ENCODE measurements at places on chromosomes 4 and X.
A peak's percentile ranks its signal among the peaks of the same experiment; 100 is the strongest.

- no peak for DNase-seq
These were observed 67.6 kb downstream of the PPP2R2C start for GRCh38 chr4:6404611-6405396.

- no peak for DNase-seq
These were observed 997.4 kb downstream of the RAPGEF2 start for GRCh38 chr4:160100316-160100715.

DNA sequence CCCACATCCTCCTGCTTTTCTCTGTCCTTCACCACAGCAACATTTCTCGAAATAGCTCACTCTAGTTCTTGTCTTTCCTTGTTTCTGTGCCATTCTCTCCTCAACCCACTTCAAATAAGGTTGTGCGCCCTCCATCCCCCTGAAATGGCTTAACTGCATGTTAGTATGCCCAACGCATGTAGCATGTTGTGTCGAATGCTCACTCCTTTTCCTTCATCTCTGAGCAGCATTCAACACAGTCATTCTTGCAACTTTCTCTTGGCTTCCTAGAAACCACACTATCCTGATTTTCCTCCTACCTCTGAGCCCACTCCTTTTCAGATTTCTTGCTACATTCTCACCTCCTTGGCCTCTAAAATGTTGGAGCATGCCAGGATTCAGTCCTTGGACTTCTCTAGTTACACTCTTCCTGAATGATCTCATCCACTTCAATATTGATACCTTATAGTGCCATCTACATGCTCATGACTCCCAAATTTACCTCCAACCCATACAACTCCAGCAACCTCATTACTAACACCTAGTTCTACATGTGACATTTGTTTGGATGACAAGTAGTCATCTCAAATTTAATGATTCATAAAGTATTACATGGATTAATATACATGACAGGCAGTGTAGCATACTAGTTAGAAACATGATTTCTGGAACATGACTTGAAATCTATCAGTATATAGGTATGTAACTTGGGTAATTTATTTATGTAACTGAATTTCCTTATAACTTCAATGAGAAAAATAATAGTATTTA lies 22.3 kb downstream of the RBMX start:
- no peak for DNase-seq

DNA sequence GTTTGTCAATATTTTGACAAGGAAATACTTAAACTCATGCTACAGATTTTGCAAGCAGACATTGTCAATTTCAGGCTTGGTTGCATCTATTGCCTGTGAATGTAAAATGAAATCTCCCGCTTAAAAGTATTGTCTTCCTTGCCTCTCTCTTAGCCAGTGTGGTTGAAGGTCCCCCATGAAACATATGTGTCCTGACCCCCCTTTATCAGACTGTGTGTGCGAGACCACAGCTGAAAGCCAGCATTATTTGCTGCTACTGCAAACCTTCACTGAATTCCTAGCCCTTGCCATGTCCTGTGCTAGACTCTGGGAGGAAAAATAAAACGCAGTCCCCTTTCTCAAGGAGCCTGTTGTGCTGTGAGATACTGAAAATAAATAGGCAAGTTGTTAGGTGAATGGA lies 16.6 kb upstream of the CLNK start:
- no peak for DNase-seq

GRCh38 chrX:78545233-78545632 lies 113.9 kb downstream of the RTL3 start:
- no peak for DNase-seq

DNA sequence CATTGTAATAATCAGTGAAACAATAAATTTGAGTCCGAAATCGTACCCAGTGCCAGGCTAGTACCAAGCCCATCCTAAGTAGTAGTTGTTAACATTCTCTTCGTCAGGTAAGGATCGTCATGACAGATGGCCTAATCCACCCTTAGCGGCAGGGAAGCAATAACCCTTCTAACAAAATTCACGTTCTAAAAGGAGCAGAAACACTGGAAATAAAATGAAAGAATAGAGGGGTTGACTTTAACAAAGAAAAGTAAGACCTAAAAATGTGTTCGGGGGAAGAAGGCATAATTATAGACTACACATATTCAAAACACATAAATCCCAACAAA lies 142.7 kb downstream of the CPEB2 start:
- DNase-seq: no peak

- DNase-seq: peak; percentile 73
These were observed 66.0 kb upstream of the C4orf54 start for GRCh38 chr4:99723612-99724011.

- DNase-seq: no peak
These were observed 12.9 kb downstream of the CCDC22 start for GRCh38 chrX:49247916-49248811.

GRCh38 chr4:153468587-153468986 lies 2.4 kb downstream of the TMEM131L start:
- no peak for DNase-seq

DNA sequence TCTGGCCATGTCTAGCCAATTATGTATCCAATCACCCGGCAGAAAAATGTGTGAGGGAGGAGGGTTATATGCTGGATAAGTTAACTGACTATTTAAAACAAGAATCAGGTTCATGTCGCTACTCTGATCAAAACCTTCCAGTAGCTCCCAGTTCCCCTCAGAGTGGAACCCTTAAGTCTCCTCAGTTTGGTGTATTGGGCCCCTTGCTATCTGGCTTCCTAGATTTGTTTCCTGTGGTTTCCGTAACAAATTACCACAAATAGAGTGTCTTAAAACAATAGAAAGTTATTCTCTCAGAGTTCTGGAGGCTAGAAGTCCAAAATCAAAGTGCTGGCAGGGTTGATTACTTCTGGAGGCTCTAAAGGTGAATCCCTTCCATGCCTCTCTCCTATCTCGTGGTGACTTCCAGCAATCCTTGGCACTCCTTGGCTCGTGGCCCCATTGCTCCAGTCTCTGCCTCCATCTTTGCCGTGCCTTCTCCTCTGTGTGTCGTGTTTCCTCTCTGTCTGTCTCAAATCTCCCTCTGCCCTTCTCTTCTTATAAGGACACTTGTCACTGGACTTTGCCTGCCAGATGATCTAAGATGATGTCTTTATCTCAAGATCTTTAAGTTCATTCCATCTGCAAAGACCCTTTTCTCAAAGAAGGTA lies 10.5 kb upstream of the ENPP6 start:
- no peak for DNase-seq

- DNase-seq: no peak
These were observed 324.7 kb downstream of the LDB2 start for GRCh38 chr4:16573739-16574138.

DNA sequence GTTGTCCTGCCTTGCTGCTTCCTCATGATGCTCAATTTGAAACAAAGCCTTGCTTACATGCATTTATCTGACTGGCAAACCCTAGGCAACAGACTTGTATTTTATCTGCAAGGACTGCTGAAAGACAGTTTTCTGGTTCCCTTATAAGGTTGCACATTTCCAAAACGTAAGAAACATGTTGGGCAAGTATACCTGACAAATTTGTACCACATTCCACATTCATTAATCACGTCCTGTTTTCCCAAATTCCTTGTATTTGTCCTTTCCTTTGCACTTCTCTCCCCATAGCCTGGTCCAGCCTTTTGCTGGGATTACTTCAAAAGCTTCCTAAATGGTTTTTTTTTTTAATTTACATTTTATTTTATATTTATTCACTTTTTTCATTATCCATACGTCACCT lies 310.1 kb downstream of the PPP3CA start:
- no peak for DNase-seq

GRCh38 chrX:103197721-103198306 lies 17.1 kb upstream of the BEX4 start:
- no peak for DNase-seq

DNA sequence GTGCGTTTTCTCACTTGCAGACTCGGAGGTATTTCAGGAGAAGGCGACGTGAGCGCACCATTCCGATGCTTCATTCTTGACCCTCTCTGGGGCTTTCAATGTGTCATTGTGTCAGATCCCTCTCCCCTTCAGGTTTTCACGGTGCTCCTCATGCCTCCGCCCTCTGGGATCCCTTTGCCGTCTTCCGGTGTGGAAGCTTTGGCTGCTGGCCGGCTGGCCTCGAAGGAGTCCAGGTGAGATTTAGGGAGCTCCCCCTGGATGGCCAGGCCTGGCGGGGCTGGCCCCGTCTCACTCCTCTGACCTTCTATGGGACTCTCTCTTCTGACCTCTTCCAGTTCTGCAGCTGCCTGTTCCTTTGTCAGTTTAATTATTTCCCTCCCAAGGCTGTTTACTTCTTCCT lies 12.9 kb downstream of the SOD3 start:
- DNase-seq: no peak

GRCh38 chr4:29005838-29006237 lies 1714.3 kb upstream of the PCDH7 start:
- DNase-seq: no peak

Measured in NCI-H446 treated with DMSO at 0.1 percent for 48 hours (cell line).